ENCODE measurements at places on chromosomes 11 and 22. TPM values are rescaled to one million over a fixed set of nuclear protein-coding genes. Genes with fewer than 3 reads are reported as not detected.

Gene CCDC116
- 0.34 TPM for total RNA-seq

GRCh38 chr22:19965771-19966709 is 24.4 kb upstream of the TXNRD2 start:
- DNase-seq: no peak

DNA sequence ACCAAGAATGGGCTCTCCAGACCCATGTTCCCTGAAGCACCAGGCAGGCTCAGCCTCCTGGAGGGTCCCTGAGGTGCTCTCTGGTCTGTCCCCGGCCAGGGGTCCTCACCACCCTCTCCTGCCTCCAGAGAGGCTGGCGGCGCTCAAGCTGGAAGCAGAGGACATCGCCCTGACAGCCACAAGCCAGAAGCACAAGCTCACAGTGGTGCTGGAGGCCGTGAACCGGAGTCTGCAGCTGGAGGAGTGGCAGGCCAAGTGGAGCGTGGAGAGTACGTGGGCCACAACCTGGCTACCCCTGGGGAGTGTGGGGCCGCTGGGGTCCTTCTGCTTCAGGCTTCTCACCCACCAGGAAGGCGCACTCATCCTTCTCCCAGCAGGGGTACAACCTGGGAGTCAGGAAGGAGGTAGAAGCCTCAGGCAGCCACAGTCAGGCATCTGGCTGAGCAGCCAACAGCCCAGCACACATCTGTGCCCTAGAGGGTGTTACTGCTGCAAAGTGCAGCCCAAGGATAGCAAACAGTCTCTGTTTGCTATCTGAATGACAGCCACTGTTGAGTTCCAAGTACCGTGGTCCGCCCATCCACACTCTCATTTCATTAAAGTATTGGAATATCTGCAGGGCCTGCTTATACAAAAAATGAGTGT is 8.4 kb downstream of the PARVG start:
- DNase-seq: no peak

Gene FBLN1
- total RNA-seq: 78.1 TPM

Gene APOBEC3B
- 10.2 TPM for total RNA-seq

DNA sequence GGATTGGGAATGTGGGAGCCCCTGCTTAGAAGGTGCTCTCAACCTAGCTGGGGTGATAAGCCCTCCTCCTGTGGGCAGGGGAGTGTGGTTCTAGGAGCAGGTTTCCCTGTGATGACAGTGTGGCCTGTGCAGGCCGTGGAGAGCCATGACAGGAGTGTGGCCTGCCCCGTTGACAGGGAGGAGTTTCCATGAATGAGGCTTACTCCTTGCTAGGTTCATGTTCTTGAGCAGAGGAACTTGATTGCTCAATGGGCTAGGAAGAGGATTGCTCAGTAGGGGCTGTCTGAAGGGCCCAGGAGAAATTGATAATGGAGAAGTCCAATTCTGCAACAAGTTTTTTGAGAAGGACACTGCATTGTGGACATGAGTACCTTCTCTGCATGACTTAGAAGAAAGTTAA is 92.0 kb downstream of the PPP6R3 start:
- no peak for DNase-seq

Gene PRDM10
- total RNA-seq: 5.3 TPM

DNA sequence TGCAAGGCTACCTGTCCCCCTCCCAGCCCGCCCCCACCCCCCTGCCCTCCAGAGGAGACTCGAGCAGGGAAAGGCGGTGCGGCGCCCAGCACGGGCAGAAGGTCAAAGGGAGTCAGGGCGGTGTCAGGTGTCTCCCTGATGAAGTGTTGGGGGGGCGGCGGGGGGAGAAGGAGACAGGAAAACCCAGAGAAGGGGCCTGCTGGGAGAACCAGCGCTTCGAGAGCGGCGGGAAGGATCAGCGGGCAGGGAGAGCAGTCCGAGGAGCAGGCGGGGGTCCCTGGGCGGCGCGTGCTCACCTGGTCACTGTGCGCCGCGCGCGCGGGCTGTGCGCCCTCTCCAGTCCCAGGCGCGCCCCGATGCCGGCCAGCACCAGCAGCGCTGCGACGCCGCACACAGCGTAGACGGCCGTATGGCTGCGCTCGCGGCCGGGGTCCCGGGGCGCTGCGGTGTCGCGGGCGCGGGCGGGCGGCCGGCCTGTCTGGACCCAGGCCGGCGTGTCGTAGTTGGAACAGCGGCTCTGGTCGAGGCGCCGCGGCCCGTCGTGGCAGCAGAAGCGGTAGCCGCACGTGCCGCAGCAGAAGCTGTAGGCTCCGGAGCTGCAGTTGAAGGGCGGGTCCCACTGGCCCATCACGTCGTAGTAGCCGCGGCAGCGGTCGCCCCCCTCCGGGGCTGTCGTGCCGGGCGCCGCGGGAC is 886 bp downstream of the SHISA8 start:
- DNase-seq: no peak

DNA sequence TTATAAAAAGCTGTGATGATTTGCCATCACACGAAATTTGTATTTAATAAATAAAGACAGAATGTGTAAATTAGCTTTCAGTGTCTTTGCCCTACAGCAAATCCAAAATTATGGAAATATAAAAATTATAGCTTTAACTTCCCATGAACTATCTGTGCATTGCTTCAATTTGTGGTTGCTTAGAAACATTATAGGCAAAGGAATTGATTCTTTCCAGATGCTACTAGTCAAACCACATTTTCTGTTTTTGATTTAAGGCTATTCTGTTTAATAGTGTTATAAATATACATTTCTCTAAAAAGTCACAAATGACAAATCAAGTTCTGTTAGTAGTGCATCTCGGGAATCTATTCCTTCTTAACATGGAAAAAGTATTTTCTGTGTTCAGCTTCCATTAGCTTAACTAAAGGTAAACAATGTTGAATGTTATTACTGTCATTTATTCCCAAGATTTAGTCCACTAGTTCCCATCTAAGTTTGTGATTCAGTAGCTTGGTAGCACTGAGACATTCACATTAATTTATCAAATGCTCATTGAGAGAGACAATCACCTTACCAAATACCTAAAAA is 1086.3 kb upstream of the CCDC90B start:
- no peak for DNase-seq

Gene MYRF
- 21.3 TPM for total RNA-seq

- DNase-seq: no peak
These were observed 66.7 kb downstream of the HSD17B12 start for GRCh38 chr11:43747130-43747802.

GRCh38 chr11:130146796-130147195 is 12.8 kb upstream of the ST14 start:
- peak; percentile 31 for DNase-seq

Gene NXPE1
- not detected for total RNA-seq

GRCh38 chr11:95404370-95404769 is 173.4 kb upstream of the SESN3 start:
- no peak for DNase-seq

DNA sequence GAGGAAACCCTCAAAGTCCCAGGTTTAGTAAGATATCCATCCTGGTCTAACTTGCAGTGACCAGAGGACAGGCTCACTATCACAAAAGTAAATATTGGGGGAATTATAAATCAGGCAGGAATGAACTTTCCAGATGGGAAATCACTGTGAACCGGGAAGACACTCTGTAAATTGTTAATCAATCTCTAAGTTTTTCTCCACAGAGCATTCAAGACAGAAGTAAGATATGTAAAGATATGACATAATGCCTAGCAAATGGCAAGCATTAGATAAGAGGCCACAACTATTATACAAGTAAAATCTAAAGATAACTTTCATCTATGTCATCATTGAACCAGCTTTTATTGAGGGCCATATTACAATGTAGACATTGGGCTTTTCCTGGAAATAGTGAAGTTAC is 35.3 kb upstream of the LRRC4C start:
- no peak for DNase-seq

DNA sequence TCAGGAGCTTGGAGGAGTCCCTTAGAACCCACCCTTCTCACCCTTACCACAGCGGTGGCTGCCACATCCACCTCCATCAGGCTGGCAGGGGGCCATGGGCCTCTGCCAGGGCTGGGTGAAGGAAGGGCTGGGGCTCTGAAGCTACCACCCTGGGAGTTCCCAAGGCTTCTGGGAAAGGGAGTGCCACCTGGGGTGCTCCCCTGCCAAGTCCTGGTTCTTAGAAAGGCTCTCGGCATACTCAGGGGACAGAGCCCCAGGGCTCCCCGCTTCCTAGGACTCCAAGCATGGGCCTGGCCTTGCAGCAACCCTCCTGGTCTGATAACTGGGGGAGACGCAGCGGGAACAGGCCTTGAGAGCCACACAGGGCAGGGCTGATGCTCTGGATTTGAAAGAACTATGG is 438 bp upstream of the PLA2G3 start:
- DNase-seq: no peak

- no peak for DNase-seq
These were observed 86.1 kb upstream of the PARVA start for GRCh38 chr11:12291313-12291712.

GRCh38 chr22:37672206-37672919 is 3.1 kb upstream of the LGALS1 start:
- DNase-seq: no peak

- DNase-seq: no peak
These were observed 22.2 kb upstream of the CYP2D6 start for GRCh38 chr22:42152661-42153270.

Gene RPS13
- 802 TPM for total RNA-seq

DNA sequence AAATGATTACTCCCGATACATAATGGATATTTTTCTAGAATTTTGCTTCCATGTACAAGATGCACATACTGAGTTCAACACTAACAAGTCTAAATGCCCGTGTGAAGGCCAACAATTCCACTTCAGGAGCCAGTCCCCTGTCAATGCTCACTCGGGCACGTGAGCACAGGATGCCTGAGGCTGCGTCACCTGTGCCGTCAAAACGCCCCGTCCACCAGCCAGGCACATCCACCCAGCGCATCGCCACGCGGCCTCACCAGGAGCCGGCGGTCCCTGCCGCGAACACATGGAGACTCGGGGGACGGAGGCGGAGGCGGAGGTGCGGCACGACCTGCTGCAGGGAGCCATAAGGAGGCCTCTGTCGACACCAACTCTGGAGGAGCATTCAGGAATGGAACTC is 9.8 kb downstream of the TOLLIP start:
- peak; percentile 49 for DNase-seq

Gene SAA4
- total RNA-seq: not detected

Gene RASL10A
- total RNA-seq: 0.24 TPM

All from pancreas (tissue), 10 donors.